NCI-H345 (cell line): ENCODE measurements at places on chromosomes 6 and 20.
A peak's percentile ranks its signal among the peaks of the same experiment; 100 is the strongest.

DNA sequence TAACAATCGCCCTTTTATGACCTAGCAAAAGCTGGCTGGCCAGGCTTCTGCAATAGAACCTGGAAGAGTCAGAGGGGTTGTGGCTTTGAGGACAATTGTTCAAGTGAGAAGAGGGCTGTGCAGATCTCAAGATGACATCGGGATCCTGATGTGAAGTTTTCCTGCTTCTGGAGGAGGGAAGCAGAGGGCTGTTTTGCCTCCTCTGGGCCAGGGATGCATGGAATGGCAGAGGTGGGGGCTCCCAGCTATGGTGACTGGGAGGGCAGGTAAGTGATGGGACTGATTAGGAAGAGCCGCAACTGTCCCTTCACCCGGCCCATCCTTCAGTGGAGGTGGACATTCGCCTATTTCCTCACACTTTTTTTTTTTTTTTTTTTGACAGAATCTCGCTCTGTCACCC, 43.4 kb upstream of the BLCAP start:
- DNase-seq = no peak

- DNase-seq = no peak
Observed at GRCh38 chr6:169891846-169892245, 140.4 kb downstream of the ERMARD start.

DNA sequence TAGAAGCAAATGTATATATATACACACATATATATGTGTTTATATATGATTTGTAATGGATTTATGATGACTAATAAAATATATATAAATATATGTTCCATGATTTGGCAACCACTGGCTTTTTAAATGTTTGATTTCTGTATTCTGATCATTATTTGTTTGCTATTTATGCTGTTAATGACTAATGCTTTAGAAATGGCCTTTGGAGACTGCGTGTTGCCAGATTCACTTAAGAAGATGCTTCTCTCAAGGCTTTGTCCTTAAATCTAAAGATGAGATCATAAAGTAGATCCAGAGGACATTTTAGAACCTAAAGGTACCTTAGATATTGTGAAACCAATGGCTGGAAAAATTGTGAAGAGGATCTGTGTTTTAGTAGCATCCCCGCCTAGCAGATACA, 116.0 kb upstream of the SUPT3H start:
- DNase-seq = no peak

- no peak for DNase-seq
Observed at GRCh38 chr6:26273673-26274588, 91.1 kb upstream of the BTN3A2 start.

GRCh38 chr6:14068133-14068532, 49.4 kb upstream of the CD83 start:
- no peak for DNase-seq

DNA sequence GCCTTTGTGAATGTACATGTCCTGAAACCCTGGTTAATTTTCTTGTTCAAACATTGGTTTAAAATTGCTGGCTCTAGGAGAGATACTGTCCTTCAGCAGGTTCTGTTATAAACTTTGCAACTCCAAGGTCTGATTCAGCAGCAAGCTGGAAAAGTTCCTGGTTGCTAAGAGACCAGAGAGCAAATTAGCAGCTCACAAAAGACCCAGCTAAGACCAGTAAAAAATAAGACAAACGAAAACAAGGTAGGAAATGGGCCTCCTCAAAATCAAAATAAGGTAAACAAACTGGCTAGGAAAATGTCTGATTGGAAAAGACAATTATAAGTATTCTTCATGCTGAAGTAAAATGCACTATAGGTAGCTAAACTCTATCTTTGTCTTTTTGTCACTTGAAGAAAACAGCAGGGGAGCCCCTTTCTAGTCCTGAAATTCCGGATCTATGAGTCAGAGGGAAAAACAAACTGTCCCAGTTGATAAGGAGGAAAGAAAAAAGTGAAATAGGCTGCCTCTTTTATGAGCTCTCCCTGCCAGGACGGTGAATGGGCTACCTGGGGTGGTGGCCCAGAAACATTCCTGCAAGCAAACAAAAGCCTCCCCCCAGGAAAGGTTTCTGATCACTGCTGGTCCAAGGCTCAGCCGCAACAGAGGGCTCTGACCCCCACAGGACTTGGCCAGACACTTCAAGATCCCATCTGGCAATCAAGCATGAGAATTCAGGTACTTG, 41.6 kb downstream of the UNC5CL start:
- DNase-seq = peak; percentile 37

GRCh38 chr6:90365565-90366219, 69.0 kb upstream of the BACH2 start:
- DNase-seq = no peak

DNA sequence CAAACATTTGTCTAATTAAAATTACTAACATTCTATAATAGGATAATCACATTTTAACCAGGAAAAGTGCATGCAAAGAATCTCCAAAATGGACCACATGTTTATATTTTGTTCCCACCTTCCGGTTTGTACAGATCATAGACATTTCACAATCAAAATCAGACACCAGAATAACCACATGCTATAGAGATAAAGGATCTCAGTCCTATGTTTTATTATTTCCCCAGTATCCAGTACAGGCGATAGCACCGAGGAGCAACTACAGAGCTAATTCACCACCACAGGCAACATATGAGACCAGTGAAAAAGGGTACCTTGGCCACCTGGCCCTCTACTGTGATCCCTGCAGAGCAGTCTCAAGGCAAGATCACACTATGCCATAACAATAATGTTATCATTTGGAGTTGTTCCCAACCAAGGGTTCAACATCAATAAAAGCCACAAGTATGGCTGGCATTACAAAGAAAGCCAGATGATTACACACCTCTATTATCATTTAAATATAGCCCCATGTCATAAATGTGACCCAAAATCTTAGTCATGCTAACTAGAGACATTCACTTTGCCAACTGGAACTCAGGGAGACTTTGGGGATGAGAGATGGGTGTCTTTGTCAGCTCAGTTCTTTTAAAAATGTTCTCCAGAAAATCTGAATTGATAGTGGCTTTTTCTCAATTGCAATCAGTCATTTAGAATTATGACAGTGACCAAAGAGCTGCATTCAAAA, 46.7 kb downstream of the RALGAPA2 start:
- peak; percentile 23 for DNase-seq
